Stimulated activated CD8-positive, alpha-beta memory T cell treated with anti-CD3 and anti-CD28 coated beads, Interleukin-15, amount 100 ng/mL, for 24 hours (primary cell): ENCODE measurements at places on chromosomes 6 and 20.

- DNase-seq, result no peak
Observed at GRCh38 chr6:141110481-141110880, 1022.2 kb upstream of the GJE1 start.

- no peak for DNase-seq
Observed at GRCh38 chr6:144551339-144551738, 266.2 kb downstream of the UTRN start.

DNA sequence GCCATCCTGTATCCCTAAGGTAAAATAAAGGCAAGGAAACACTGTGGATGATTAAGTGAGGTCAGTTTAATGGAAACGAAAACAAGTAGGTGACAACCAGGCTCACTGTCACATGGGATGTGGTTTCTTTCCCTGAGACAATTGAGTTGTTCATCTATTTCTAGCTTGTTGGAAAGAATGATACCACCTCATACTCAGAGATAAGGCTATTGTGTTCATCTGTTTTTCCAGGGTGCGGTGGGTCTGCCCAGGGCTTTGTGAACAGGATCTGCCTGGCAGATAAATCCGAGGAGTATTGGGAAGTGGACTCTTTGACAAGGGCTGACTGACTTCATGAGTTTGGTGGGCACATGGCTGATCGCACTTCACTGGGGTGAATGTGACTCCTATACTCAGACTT is 80.8 kb upstream of the TIAM2 start:
- DNase-seq, result no peak

DNA sequence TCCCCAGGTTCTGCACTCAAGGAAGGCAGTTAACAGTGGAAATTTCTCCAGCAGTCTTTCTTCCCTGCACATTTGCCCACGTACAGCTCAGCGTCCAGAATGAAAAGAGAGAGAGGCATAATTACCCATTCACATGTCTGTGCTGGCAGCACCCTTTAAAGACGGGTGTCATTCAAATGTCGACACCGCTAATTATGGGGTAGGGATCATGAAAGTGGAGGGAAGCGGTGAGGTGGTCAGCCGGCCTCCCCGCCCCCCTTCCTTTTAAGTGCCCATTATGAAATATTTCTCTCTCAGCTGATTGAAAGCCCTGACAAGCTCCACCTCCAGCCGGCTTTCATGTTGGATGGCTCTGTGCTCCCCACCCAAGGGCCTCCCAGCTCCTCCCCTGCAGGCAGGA is 246.1 kb downstream of the BMP7 start:
- DNase-seq, result no peak

- no peak for DNase-seq
Observed at GRCh38 chr6:141701732-141702131, 431.0 kb upstream of the GJE1 start.

GRCh38 chr6:168383062-168383854 is 57.7 kb upstream of the SMOC2 start:
- DNase-seq, result no peak

- DNase-seq, result no peak
Observed at GRCh38 chr6:15349379-15349778, 103.5 kb downstream of the JARID2 start.

GRCh38 chr6:10954590-10955010 is 67.7 kb downstream of the SYCP2L start:
- peak; percentile 46 for DNase-seq

GRCh38 chr20:62606016-62606415 is 36.3 kb upstream of the SLCO4A1 start:
- DNase-seq, result no peak

GRCh38 chr6:88588938-88589337 is 374.5 kb downstream of the RNGTT start:
- no peak for DNase-seq

DNA sequence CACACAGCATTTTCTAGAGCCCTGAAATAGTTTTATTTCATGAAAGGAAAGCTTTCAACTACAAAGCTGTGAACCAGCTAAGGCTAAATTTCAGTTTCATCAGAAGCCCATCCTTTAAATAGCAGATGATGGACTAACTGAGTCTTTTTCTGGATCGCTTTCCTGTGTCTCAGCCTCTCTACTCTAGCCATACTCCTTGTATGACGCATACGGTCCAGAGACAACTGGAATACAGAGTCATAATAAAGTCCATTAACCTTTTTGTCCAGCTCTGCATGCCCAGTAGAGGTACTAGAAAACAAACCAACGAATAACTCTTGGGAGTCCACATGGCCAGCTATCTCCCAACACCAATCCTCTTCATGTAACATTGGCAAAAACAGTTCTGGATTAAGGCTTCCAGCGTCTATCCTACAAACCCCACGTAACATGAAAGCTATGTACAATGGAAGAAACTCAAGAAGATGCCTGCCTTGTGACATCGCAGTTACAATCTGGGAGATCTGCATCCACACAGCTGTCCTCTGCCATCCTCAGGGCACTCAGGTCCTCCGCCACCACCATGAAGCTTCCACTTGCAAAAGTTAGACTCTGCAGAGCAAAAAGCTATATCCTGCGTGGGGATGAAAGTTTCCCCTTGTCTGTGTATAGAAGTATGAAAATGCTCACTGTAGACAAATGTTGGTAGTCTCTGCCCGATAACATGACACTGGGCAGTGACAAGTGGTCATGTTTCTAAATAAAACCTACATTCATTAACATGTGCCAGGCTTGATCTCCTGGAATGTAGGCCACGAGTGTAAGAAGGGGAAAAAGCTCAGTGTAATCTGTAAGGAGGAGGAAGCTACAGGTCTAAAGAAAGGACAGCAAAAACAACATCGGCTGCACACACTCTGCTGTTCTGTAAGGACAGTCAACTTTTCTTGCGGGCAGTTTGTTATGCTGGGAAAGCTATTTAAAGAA is 360.4 kb downstream of the ESR1 start:
- no peak for DNase-seq

- no peak for DNase-seq
Observed at GRCh38 chr6:3721810-3722621, 29.5 kb downstream of the PXDC1 start.

DNA sequence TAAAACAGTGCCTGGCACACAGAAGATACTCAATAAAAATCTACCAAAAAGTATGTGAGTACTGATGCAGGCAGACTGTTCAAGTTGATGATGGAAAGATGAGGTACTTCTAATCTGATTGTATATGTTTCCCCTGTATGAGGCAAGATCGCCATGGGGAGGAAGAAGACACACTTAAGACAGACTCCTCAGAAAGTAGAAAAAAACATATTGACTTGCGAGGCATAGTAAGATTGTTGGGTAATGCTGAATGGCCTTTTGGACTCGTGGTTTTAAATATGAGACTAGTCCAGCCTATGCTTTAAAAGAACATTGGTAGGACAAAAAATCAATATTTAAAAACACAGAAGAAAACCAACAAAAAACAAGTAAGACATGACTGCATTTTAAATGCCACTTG is 72.6 kb downstream of the SHPRH start:
- no peak for DNase-seq

DNA sequence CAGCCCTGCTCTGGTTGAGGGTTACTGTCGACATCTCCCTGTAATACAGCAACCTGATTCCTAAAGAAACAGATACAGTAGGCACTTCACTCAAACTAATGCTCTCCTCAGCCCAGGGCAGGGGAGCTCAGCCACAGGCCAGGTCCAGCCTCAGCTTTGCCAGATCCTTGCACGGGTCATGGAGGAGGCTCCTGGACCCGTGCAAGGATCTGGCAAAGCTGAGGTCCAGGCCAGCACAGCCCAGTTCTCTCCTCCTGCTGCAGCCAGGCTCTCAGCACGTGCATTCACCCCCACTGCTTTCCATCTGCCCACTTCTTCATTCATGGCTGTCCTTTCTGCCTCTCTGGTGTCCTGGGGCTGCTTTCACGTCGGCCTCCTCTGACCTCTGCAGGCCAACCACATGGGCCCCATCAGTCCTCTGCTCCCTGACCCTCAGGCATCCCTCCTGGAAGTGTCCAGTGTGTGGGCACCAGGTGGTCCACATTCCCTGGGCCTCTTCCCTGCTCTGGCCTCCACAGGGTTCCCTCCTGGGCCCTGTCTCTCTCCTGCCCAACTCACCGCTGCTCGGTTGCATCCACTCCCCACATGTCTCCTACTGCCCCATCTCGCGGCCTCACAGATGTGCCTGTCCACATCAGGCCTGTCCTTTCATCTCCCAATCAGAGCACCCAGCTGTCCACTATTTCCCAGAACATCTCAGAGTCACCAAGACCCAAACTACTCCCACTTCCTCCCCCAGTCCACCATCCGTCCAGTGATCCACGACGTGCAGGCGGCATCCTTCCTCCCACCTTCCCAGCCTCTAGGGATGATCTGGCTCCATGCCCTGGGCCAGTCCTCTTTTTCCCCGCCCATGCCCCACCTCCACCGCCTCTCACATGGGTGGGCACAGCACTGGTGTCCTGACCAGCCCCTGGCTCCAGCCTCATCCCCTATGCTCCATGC is 11.8 kb upstream of the CD93 start:
- no peak for DNase-seq

GRCh38 chr6:149060300-149060984 is 257.1 kb upstream of the TAB2 start:
- DNase-seq, result peak; percentile 11

- no peak for DNase-seq
Observed at GRCh38 chr6:14276667-14277404, 159.3 kb downstream of the CD83 start.

GRCh38 chr6:49550492-49551077 is at the start of gene C6orf141:
C6orf141 (plus strand) TSS chr6:49550668; CDS start chr6:49550793, 125 bp downstream.
- peak; percentile 1 for DNase-seq

DNA sequence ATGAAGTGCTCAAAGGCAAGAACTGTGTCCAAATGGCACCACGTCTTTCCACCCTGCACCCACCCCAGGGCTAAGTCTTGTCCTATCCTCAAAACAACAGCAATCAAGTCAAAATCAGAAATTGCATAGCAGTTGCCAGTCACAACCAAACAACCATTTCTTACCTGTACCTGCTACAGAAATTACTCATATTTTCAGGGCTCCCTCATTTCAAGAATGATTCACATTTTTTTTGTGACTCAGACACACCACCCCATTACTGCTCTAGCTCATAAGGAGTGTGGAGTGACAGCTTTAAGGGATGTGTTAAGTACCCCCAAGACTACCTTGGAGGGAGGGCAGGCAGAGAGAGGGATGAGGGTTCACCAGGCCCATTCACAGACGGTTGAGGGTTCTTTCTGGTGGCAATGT is 111.7 kb downstream of the TRERF1 start:
- no peak for DNase-seq

- DNase-seq, result no peak
Observed at GRCh38 chr20:50883856-50884255, 47.4 kb downstream of the ADNP start.

DNA sequence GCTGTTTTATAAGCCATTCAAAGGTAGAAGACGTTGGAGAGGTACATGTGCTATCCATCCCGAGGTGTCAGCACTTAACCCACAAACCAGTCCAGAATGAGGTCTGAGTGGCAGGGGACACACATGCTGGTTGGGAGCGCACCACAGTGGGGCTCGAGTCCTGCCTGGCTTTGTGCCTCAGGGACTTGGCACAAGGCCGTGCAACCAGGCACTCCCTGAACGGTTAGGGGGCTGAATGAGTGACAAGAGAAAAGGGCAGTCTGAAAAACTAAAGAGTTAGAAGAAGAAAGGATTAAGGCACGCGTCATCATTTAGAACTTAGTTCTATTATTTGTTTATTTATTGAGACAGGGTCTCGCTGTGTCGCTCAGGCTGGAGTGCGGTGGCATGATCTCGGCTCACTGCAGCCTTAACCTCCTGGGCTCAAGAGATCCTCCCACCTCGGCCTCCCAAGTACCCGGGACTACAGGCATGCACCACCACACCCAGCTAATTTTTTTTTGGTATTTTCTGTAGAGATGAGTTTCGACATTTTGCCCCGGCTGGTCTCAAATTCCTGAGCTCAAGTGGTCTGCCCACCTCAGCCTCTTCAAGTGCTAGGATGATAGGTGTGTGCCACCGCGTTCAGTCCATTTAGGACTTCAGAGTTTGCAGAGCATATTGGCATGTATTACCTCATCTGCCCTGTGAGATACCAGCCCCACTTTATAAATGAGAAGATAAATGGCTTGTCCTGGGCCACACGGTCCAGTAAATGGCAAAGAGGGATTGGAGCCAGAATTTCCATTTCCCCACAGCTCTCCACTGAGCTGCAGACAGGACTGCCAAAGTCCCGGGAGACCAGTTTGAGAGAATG is 47.4 kb upstream of the IRF4 start:
- DNase-seq, result no peak

GRCh38 chr6:2433711-2434110 is 188.3 kb upstream of the GMDS start:
- DNase-seq, result no peak

DNA sequence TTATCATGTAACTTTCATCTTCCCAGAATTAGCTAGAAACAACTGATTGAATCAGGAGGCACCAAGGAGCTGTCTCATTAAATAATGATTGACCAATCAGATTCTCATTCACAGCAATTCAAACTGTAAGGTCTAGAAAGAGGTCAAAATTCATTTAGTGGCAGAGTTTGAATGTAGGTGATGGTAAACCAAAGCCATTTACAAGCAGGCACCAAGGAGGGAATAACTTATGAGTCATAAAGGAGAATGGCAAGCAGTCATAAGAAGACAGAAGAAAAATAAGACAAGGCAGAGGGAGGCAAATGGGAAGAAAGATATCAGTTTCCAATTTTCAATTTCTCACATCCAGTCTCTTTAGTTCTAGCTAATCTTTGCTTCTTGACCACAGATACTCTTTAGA is 52.9 kb upstream of the DEFB112 start:
- no peak for DNase-seq

GRCh38 chr20:1934721-1935573 is 39.7 kb downstream of the SIRPA start:
- DNase-seq, result no peak

- no peak for DNase-seq
Observed at GRCh38 chr6:13357551-13358075, 29.3 kb upstream of the TBC1D7 start.

DNA sequence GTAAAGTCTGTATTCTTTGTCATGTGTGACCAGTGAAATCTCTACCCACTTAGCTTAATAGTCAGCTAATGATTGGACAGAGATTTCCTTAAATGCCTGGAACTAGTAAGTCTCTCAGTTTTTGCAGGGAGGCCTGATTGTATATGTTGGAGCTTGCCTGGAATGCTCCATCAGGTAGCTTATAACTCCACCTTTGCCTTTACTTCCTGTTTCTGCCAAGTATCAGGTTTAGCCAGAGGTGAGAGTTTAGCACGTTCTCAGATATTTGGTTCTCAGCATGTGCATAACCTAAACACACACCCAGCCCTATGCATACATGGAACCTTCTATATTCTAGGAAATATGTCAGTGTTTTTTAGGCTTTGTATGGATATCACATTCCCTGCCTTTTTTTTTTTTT is 435.3 kb downstream of the CDKAL1 start:
- no peak for DNase-seq

- DNase-seq, result peak; percentile 13
Observed at GRCh38 chr6:26520237-26520849, 17.8 kb upstream of the HMGN4 start.
